ENCODE measurements at places on chromosomes 12 and 14.

- DNase-seq = no peak
Observed at GRCh38 chr12:113655919-113656318, 184.2 kb upstream of the LHX5 start.

DNA sequence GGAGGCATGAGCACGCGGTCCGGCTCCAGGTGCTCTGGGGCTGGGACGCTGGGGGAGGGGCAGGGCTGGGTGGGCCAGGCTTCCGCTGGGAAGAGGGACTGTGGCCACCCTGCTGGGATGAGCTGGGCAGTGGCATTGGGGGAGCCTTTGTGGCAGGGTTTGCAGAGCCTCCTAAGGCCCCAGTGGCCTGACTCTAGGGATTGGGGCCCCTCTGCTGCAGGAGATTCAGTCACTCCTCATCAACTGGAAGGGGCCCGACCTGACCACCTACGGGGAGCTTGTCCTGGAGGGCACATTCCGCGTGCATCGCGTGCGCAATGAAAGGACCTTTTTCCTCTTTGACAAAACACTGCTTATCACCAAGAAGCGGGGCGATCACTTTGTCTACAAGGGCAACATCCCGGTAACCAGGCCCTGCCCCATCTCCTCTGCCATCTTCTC, 26.9 kb downstream of the PLEKHG3 start:
- DNase-seq = no peak

DNA sequence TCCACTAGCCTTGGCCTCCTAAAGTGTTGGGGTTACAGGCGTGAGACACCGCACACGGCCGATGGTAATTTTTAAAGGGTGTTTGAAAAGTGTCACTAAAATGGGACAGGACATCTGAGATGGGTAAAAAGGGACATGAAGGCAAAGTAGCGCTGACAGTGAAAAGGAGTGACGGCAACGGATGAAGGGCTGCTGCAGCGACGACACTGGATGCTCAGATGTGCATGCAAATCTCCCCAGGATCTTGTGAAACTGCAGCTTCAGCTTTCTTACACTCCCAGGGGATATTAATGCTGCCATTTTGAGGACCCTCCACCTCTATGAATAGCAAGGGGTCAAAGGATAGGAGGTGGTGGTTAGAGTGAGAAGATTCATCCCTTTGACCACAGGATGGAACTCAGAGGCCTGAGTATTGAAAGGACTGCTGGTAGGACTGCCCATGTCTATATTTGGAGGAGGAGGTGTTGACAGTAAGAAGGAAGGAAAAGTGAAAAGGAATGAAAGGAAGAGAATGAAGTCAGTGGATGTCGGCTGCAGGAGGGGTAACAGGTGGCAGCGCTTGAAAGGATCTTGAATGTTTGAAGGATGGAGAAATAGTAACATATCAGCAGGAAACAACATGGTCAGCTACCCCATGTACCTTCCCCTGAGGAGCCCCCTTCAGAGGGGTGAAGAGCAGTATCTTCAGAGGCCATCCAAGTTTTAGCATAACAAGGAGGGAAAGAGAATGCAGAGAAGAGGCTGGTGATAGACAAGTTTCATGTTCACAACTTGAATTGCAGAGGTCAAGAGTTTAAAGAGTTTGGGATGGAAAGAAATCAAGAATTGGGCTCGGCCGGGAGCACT, 37.1 kb downstream of the CLIP1 start:
- no peak for DNase-seq

DNA sequence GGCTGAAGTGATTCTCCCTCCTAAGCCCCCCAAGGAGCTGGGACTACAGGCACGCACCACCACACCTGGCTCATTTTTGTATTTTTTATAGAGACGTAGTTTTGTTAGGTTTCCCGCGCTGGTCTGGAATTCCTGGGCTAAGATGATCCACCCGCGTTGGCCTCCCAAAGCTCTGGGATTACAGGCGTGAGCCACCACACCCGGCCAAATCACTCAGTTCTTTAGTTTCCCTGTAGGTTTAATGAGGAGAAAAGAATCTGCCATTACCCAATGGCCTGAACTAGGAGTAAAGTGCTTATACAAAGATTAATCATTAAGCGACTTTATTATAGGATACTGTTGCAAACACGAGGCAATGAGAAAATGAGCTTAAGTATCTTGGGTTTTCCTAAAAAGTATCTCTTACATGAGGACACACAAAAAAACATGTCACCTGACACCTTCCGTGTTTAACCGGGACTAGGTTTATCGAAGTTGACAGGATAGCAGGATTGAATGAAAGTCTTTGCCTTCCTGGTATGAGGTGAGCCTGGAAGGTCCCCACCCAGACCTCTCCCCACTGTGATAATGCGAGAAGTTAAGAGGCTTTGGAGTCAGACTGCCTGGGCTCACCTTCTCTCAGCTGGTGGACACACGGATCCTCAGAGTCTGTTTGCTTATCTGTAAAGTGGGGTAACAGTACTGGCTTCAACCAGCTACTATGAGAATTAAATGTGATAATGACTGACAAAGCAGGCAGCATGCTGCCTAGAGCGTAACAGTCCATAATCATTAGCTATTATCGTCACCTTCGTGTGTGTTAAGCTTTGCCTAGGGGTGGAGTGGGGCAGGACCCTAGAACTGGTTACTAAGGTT, 133.5 kb upstream of the KRAS start:
- DNase-seq = no peak

DNA sequence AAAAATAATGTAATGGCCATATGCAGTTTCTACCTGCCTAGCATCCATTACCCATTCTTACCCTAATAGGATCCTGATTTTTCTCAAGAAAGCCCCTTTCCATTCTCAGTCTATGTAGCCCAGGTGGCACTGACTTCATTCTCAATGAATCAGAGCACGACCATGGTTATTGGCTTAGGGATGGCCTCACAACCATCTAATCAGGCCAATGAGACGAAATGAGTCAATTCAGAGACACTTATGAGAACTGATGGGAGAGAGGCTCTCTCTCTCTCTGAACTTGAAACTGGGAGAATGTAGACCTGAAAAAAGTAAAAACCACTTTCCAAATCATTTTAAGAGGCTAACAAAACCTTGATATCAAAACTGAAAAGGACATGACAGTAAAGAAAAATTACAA, 45.3 kb upstream of the OXA1L start:
- no peak for DNase-seq

DNA sequence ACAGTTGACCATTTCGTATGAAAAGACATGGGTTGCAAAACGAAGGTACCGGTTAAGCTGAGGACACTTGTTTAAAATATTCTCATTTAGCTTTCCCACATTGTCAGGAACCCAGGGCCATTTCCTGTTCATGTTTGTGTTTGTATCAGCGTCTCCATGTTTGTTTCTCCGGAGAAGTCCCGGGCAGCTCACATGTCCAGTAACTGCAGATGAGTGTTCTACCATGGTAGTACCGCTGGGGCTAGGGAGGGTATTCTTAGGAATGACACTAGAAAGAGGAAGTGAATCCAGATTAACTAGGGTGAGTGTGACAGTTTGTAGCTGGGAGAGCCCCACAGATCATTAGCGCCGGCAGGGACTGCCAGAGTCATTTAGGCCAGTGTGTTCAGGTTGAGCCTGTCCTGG, 50.0 kb upstream of the EVL start:
- peak; percentile 38 for DNase-seq

DNA sequence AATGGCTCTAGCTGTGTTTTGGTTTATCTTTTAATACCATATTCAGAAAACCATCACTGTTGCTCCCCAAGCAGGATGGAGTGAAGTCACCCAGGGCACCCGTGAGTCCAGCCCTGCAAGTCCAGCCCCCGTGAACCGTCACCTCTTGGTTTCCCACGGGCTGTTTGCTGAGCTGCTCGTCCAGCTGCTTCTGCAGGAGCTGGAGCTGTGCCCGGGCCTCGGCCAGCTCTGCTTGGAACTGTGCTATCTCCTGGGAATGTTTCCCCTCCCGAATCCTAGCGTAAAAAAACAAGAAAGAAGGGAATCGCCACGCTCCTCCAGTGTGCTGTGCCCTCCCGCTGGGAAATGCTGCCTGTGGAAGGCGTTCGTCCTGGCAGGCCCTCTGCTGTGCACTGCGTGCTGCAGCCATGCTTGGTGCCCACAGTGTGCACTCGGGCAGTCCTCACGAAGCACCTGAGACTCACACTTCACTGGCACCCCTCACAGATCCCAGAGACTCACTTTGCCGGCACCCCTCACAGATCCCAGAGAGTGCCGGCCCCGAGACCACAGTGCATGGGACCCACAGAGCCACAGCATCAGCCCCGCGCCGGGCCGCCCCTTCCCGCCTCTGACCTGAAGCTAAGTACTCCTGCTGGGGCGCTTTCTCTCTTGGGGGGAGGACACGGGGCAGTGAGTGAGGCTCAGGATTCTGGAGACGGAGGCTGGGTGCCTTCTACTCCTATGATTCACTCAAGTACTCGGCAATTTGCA, 15.4 kb upstream of the ANKLE2 start:
- no peak for DNase-seq

DNA sequence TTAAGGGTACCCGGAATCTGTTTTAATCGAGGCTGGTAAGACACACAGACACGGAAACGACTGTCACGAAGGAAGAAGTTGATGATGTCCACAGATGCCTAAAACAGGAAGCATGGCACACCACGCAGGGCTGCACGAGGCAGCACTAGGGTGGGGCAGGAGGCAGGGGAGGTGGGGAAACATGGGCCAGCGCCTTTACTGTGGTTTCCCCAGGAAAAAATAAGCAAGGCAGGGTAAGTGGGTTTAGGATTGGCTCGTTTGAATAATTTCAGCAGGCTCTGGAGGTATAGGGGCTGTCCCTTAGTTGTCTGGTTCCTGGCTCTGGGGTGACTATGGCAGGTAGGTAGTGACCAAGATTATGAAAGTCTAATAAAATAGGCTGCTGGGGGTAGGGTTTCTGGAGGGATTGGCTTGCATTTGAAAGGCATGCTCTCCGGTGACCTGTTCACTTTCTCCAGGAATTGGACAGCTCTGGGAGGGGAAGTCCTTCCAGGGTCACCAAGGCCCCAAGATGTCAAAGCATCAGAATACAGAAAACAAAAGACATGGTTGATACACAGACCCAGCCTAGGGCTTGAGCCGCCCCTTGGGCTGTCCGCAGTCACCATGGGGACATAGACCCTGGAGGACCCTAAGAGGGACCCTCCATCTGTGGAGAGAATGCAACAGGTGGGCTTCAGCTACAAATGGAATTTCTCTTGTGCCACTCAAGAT, 35.3 kb downstream of the MAP1LC3B2 start:
- no peak for DNase-seq

DNA sequence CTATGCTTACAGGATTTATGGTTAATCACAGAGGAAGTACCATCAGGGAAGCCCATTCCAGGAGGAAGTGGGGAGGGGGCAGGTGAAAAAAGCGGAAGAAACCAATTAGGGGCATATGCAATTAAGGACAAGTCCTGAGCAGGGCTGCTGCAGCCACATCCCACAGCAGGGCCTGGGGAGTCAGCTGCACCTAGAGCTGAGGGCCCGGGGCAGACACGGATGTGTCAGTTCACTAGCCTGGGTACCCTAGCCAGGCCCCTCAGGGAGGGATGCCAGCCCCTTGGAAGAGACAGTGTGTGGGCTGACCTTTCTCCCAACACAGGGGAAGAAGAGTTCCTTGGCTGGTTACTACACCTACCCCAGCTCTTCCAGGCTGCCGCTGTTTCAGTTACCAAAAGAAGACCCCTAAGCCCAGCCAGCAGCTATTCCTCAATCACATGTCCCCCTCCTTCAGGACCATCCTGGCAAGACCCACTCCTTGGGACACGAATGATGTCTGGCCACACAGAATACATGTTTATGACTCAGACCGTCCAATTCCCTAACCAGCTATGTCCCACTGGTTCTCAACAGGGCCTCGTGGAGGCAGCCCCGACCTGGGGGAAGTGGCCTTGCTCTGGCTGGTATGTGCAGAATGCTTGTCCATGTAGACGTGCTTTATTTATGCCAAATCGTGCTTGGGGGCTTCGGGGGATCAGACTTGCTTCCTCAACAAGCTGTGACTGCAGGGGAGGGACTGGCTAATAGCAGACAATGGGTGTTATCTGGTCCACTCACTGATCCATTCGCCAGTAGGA, 133.7 kb upstream of the RTL1 start:
- DNase-seq = no peak

DNA sequence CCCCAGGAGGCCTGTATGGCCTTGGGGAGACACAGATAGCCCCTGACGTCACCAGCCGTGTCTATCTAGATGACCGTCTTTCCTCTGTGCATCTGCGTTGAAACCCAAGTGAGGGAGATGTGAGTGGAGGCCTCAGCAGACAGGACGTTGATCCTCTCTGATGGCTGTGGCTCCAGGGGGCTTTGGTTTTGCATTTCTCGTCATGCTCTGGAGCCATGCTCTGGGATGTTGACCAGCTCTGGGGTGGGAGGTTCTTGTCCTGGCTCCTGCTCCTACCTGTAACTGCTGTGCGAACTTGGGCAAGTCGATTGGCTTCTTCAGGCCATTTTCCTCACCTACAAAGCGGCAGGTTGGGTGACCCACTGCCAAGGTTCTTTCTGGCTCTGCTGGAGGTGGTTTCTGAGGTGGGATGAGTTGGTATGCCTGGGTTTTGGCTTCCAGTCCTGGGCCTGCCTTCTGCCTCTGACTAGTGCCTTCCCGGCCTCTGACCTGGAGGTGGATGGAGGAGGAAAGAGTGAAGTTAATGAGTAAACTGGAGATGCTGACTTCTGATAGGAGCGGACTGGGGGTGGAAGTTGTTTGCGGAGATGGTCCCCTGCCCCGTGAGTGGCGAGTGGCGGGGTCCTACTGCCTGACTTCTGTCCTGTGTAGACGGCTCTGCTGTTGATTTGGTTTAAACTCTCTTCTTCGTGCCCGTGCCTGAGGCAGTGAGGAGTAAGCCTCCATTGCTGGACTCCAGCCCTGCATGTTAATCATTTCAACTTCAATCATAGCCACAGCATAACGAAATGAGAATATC, 8.4 kb downstream of the TSPAN9 start:
- no peak for DNase-seq

- peak; percentile 78 for DNase-seq
Observed at GRCh38 chr14:54662491-54663133, 95.7 kb downstream of the SAMD4A start.

DNA sequence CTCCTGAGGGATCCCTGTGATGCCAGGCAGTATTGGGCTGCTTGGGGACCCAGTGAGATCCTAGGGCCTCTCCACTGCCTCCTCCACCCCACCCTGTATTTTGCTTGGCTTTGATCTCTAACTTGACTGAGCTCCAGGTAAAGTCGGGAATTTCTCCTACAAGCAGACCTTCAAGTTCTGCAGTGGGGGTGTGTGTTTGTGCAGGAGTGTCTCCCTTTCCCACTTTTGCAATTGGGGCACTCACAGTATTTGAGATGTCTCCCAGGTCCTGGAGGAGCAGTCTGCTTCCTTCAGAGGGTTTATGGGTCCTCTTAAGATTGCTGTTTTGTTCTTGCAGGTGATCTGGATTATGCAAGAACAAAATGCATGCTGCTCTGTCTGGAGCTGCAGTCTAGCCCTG, 68.9 kb downstream of the ALG10B start:
- DNase-seq = no peak

GRCh38 chr12:92573104-92573503, 129.7 kb upstream of the PLEKHG7 start:
- no peak for DNase-seq

All from eye (tissue), 1 donor.